Spinal cord (tissue), 10 donors: ENCODE measurements at places on chromosomes 6 and 20.

GRCh38 chr20:17693444-17694001 is 6.2 kb upstream of the BANF2 start:
- DNase-seq: no peak

GRCh38 chr6:62623846-62624532 is 338.0 kb upstream of the KHDRBS2 start:
- DNase-seq: no peak

DNA sequence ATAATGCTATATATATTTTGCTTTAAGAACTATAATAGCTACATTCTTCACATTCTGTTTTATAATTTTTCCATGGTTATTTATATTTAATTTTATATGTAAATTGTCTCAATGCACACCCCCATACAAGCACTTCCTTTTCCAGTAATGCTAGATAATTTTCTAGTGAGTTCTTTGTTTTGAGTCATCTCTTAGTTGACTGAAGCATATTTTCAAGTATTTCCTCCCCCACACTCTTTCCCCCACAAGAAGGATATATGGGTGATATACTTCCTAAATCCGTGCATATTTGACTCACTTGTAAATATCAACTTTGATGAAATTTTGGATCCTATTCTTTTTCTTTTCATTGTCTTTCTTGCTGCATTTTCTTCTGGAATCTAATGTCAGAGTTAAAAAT is 82.1 kb upstream of the SRSF6 start:
- DNase-seq: no peak

DNA sequence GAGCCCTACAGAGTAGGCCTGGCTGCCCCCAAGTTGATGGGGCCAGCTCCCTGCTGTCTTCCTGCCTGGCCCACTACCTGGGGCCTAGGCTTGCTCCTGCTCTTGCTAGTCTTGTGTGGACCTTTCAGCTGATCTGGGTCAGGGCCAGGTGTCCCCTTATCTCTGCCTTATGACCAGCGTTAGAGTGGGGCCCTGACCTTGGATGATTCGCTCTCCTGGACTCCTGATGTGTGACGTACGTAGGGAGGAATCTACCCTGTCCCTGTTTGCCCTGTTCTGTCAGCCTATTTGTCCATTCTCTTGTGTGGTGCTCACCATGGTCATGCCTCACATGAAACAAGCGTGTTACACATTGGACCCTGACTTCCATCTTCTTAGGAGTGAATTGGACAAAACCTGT is 571.8 kb downstream of the QKI start:
- DNase-seq: no peak

DNA sequence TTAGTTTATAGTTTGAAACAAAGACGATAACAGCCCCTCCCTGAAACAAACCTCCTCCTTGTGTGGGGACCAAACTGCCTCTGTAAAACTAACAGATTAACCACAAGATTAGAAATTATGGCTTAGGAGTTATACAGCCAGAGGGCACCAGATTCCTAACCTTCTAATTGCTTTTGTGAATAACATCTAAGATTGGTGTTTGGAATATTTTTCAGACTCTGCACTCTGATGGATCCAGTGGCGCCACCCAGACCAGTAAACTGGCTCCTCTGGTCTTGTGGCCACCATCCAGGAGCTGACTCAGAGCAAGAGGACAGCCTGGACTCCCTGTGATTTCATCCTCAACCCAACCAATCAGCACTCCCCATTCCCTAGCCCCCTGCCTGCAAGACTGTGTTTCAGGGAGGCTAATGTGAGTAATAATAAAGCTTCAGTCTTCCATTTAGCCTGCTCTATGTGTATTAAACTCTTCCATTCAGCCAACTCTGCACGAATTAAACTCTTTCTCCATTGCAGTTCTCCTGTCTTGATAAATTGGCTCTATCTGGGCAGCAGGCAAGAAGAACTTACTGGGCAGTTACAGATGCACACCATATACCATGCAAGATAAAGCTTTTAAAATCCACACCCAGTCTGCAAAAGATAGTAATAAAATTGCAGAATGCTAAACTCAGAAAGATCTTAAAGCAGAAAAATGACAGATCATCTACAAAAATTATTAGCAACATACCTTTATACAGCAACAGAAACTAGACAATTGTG is 58.5 kb upstream of the SLC22A16 start:
- no peak for DNase-seq

GRCh38 chr6:33613146-33613794 is 7.9 kb upstream of the ITPR3 start:
- DNase-seq: no peak
